Heart left ventricle (tissue), 16 donors: ENCODE measurements at places on chromosomes 2 and 18. TPM values are rescaled to one million over a fixed set of nuclear protein-coding genes. Genes with fewer than 3 reads are reported as not detected.

GRCh38 chr18:36066001-36066400 lies 1.4 kb downstream of the RPRD1A start:
- DNase-seq: no peak
- H3K27me3 ChIP-seq: no peaks in the 10 kb centered on the region
- no peaks in the 10 kb centered on the region for H3K36me3 ChIP-seq

DNA sequence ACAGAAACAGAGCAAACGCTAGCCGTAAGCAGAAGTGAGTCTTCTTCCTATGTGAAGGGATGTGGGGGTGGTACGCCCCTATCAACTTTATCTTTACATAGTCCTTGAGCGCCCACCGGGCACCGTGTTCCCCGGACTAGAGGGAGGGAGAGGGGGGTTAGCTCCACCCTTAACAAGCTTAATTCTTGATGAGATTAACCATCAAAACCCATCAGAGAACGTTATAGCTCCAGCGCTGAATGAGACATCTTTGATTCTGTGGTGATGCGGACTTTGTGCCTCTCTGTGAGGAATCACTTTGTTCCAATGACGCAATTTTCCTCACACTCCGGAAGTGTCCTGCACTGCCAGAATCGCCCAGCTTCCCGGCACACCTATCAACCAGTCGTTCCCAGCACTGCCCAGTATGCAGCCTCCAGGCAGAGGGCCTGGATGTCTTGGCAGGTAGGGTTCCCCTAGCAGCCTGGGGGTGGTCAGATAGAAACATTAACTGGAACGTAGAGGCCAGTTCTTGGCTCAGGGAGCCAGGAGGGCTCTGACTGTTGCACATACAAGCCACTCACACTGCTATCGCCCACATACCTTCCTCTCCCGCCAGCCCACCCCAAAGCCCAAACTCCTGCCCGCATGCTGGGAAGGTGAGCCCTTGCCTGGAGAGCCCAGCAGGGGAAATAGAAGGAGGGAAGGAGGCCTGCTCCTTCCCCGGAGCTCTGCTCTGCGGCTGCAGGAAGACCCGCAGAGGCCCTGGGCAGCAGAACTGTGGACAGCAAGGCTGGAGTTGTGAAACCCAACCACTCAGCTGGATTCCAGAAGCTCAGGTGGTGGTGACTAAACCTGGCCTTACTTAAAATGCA lies 1.9 kb upstream of the ODC1 start:
- peaks cover under 1% of the 10 kb centered on the region for H3K36me3 ChIP-seq
- no peak overlapping the region for H3K4me3 ChIP-seq
- no peak overlapping the region for H3K27ac ChIP-seq
- DNase-seq: no peak

ZNF532 gene
- total RNA-seq: 71.3 TPM

TSGA10 gene
- 1.3 TPM for total RNA-seq

GRCh38 chr2:47558116-47558767 lies 155.3 kb downstream of the MSH2 start:
- peaks cover 4% of the 10 kb centered on the region for H3K4me1 ChIP-seq
- no peak overlapping the region for H3K4me3 ChIP-seq
- no peak overlapping the region for H3K27ac ChIP-seq
- DNase-seq: no peak
- no peaks in the 10 kb centered on the region for H3K36me3 ChIP-seq
- no peaks in the 10 kb centered on the region for H3K27me3 ChIP-seq

- no peak for DNase-seq
- H3K27ac ChIP-seq: no peak overlapping the region
- no peak overlapping the region for H3K4me3 ChIP-seq
- H3K36me3 ChIP-seq: no peaks in the 10 kb centered on the region
- peaks cover 28% of the 10 kb centered on the region for H3K4me1 ChIP-seq
These were observed 52.9 kb downstream of the OSBPL6 start for GRCh38 chr2:178247250-178247649.
